ENCODE measurements at places on chromosomes 2 and 18. TPM values are rescaled to one million over a fixed set of nuclear protein-coding genes. Genes with fewer than 3 reads are reported as not detected.

DNA sequence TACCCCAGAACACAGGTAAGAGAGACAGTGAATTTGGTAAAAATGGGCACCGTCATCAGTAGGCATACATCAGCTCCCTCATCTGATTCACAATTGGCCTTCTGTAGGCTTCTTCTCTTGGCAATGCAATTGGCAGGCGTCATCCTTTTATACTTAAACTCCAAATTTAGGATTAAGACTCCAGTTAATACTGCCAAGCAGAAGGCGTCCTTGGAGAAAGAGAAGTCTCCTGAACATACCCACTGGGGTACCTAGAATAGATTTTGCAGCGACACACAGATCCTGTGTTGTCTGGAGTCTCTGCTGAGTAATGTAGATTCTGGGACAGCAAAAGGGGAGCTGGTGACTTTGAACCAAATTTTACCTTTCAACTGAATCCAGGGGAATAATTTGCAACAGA is 592 bp upstream of the METAP1D start:
- no peak for DNase-seq
- no peaks in the 10 kb centered on the region for H3K36me3 ChIP-seq
- no peak overlapping the region for H3K27ac ChIP-seq
- H3K4me3 ChIP-seq = peak overlapping the region; percentile 68

DNA sequence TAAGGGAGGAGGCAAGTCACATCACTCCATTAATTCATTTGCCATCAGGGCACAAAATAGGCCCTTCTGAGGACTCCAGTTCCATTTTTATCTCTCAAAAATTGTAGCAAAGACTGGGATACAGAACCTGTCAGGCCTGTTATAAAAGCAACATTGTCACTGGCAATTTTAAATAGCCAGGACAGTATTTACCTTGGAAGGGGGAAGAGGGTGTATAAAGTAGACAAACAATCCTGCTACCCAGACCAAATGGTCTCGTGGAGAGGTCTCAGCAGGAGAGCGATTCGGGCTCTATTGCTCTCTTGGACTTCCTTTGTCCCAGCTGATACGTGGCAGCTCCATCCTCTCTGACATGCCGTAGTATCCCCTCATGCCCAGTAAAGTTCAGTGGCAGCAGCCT is 740.3 kb upstream of the HS6ST1 start:
- DNase-seq = no peak
- no peak overlapping the region for H3K4me3 ChIP-seq
- no peaks in the 10 kb centered on the region for H3K27me3 ChIP-seq
- no peaks in the 10 kb centered on the region for H3K36me3 ChIP-seq
- H3K4me1 ChIP-seq = no peaks in the 10 kb centered on the region

GRCh38 chr2:226892729-226893128 is 56.9 kb downstream of the RHBDD1 start:
- no peaks in the 10 kb centered on the region for H3K36me3 ChIP-seq
- H3K27ac ChIP-seq = no peak overlapping the region
- H3K4me1 ChIP-seq = no peaks in the 10 kb centered on the region

GRCh38 chr18:23487738-23488570 is 15.4 kb upstream of the RMC1 start:
- peaks cover 4% of the 10 kb centered on the region for H3K4me1 ChIP-seq
- H3K27ac ChIP-seq = peak overlapping the region; percentile 42
- no peak for DNase-seq
- H3K36me3 ChIP-seq = no peaks in the 10 kb centered on the region
- H3K27me3 ChIP-seq = no peaks in the 10 kb centered on the region

GRCh38 chr2:85221067-85221691 is 88.0 kb downstream of the TCF7L1 start:
- no peaks in the 10 kb centered on the region for H3K36me3 ChIP-seq
- no peaks in the 10 kb centered on the region for H3K27me3 ChIP-seq
- no peaks in the 10 kb centered on the region for H3K4me1 ChIP-seq
- no peak for DNase-seq
- H3K27ac ChIP-seq = no peak overlapping the region

DNA sequence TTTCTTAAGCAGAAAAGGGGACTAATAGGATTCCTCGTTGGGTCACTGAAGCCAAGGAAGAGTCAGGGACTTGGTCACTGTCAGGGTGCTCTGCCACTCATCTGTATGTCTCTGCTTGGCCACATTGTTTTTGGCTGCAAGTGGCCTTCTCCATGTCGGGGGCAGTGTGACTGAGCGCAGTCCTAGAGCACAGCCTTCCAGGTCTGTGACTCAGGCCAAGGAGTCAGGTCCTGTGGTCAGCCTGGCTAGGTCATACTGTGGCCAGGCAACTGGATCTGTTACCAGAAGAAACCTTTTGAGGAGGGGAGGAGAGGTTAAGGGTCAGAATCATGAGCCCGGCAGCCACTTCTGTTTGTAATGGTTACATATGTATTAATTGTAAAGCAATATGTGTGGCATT is 61.3 kb downstream of the GALNT1 start:
- H3K4me3 ChIP-seq = no peak overlapping the region
- H3K4me1 ChIP-seq = no peaks in the 10 kb centered on the region
- H3K27me3 ChIP-seq = no peaks in the 10 kb centered on the region
- DNase-seq = no peak

DNA sequence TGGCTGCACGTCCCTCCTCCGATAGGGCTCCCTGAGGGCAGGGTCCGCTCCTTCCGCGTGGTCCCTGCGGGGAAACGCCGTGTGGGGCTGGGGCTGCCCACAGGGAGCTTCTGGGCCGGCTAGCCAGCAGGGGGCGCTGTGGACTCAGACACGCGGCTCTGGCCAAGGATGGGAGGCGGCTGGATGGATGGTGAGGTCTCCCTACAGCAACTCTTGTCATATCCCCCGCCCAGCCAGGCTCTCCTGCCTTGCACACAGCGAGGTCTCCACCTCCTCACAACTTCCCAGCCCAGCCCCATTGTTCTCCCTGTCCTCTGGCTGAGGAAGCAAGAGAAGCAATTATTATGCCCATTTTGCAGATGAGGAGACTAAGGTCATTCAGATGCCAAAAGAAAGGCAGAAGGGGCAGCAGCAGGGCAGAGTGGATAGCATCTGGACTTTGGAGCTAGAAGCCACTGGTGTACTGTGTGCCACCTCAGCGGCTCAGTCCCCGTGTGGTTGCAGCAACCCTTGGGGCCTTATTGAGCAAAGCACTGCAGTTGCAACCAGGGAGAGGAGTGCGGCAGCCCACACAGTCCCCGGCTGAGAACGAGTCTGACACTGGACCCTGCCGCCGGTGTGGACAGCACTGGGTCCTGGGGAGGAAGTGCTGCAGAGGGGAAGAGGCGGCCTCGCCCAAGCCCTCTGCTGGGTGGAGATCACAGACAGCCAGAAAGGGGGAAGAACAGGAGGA is 99.0 kb downstream of the ZFP36L2 start:
- H3K4me1 ChIP-seq = peaks cover 24% of the 10 kb centered on the region
- H3K27me3 ChIP-seq = no peaks in the 10 kb centered on the region
- no peak overlapping the region for H3K4me3 ChIP-seq
- no peak overlapping the region for H3K27ac ChIP-seq

GRCh38 chr2:219569041-219569440 is 2.3 kb downstream of the OBSL1 start:
- H3K27ac ChIP-seq = no peak overlapping the region
- peaks cover 21% of the 10 kb centered on the region for H3K4me1 ChIP-seq
- no peak overlapping the region for H3K4me3 ChIP-seq
- H3K27me3 ChIP-seq = no peaks in the 10 kb centered on the region
- H3K36me3 ChIP-seq = no peaks in the 10 kb centered on the region

DNA sequence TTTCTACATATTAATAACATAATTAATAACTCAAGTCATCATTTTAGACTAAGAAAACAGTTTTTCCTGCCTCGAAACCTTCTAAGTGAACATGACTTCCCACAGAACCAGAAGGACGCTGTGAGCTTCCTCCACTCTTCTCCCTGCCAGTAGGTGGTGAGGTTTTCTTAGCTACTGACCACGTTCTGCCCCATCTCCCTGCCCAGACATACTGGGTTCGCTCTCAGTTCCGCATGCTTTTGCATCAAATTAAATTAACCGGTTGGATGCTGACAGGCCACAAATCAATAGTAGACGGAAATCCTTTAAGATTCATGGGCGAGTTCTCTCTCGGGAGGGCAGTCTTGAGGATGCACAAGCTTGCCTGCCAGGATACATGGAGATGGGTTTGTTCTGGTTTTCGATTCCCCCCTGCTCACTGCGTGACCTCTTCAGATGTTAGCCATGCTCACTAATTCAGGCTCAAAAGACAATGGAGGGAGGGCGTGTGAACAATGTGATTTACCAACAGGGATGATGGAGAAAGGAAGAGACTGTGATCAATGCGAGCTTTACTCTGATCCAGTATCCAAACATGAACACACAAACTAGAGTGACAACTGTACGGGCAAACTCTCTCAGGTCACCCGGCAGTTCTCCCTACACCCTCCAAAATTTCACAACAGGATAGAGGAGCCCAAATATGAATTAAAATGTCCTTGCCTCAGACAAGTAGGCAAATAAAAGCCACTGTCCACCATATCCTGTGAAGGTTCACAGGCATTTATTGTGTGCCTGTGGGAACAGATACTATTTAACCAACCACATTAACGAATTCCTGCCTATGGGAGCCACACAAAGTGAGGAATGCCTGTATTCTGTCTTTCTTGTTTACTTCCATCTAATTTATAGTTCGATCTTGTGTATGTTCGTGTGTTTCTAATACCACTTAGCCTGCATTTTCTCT is 375.7 kb downstream of the EIPR1 start:
- H3K4me1 ChIP-seq = no peaks in the 10 kb centered on the region
- H3K36me3 ChIP-seq = no peaks in the 10 kb centered on the region
- H3K27ac ChIP-seq = no peak overlapping the region
- no peaks in the 10 kb centered on the region for H3K27me3 ChIP-seq
- peak; percentile 35 for DNase-seq
- no peak overlapping the region for H3K4me3 ChIP-seq

- no peaks in the 10 kb centered on the region for H3K36me3 ChIP-seq
- no peak overlapping the region for H3K4me3 ChIP-seq
- DNase-seq = no peak
Observed at GRCh38 chr2:223062396-223062795, 10.4 kb downstream of the KCNE4 start.

Gene TMEM17
- 2.3 TPM for total RNA-seq

Gene IL1RN
- not detected for total RNA-seq

Gene LRATD1
- 14.5 TPM for total RNA-seq

Gene CROCC2
- total RNA-seq = not detected

Gene POLR1B
- total RNA-seq = 10.6 TPM

Gene GATA6
- 41.8 TPM for total RNA-seq
